Hindlimb muscle (tissue), 1 donor: ENCODE measurements at places on chromosomes 13 and 19. TPM values are rescaled to one million over a fixed set of nuclear protein-coding genes. Genes with fewer than 3 reads are reported as not detected.

Gene FREM2
- 5.5 TPM for polyA plus RNA-seq

Gene C1QTNF9B
- 2.5 TPM for polyA plus RNA-seq

Gene TMEM255B
- polyA plus RNA-seq, result 7.8 TPM

Gene PTH2
- not detected for polyA plus RNA-seq

Gene CLIP3
- polyA plus RNA-seq, result 19.3 TPM

Gene VSTM2B
- 0.17 TPM for polyA plus RNA-seq

Gene FCER2
- polyA plus RNA-seq, result 0.65 TPM

Gene CLEC17A
- polyA plus RNA-seq, result not detected

Gene ZNF534
- 0.75 TPM for polyA plus RNA-seq

Gene ZNF557
- 6.2 TPM for polyA plus RNA-seq

Gene CGB5
- polyA plus RNA-seq, result not detected

Gene ATXN8OS
- polyA plus RNA-seq, result 0.46 TPM

Gene FLT1
- polyA plus RNA-seq, result 16.2 TPM

Gene IZUMO2
- polyA plus RNA-seq, result not detected

Gene CBARP
- 1.9 TPM for polyA plus RNA-seq
